ENCODE measurements at places on chromosomes 1 and 21.

- no peak for DNase-seq
Observed at GRCh38 chr1:232178191-232178590, 451.7 kb downstream of the SIPA1L2 start.

DNA sequence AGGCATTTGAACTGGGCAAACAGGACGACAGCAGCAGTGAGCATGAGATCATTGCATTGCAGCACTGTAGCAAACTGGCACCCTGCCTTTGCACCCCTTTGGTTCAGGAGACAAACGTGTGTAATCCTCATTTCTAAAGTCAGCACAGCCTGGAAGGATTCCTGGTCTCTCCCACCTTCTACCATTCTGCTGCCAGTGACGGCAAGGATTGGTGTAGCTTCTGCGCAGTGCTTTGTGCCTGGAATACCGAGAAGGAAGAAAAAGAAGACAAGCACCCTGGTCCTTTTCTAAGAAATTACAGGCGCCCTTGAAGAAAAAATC is 805.3 kb downstream of the USP25 start:
- peak; percentile 18 for DNase-seq

DNA sequence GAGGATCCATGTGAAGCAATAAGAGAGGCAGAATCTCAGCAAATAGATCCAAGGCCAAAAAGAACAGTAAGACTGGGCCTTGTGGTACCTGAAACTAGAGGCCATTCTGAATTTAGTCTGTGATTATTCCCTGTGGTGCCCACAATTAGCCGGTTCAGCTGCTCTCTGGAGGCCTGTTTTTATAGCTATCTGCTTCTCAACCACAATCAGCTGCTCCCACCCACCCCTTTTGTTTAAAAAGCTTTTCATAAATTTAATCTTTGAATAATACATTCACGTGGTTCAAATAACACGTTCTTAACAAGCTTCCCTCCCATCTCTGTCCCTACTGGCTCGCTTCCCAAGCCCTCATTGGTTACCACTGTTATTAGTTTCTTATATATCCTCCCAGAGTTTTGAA is 18.0 kb downstream of the UBE2T start:
- peak; percentile 73 for DNase-seq

- no peak for DNase-seq
Observed at GRCh38 chr1:212561501-212561931, 47.0 kb upstream of the ATF3 start.

DNA sequence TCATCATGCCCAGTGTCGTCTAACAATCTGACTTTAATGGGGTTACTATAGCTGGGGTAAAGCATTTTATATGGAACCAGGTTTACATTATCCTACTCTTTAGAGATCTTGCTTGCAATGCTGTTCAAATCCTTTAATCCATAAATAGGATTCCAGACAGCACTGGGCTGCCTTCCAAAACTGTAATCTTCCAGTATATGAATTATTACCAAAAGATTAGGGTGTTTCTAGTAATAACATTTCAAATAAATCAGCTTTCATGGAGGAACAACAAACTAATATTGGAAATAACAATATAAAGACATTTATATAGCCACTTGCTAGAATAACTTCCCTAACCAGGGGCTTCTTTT is 88.6 kb upstream of the PLXNA2 start:
- DNase-seq: no peak

- no peak for DNase-seq
Observed at GRCh38 chr1:3827813-3828307, 29.2 kb downstream of the CEP104 start.

- no peak for DNase-seq
Observed at GRCh38 chr1:232557502-232558191, 72.3 kb downstream of the SIPA1L2 start.
